ENCODE measurements at places on chromosomes 3 and 15.

- DNase-seq: no peak
Observed at GRCh38 chr15:36403351-36403750, 176.1 kb upstream of the CDIN1 start.

DNA sequence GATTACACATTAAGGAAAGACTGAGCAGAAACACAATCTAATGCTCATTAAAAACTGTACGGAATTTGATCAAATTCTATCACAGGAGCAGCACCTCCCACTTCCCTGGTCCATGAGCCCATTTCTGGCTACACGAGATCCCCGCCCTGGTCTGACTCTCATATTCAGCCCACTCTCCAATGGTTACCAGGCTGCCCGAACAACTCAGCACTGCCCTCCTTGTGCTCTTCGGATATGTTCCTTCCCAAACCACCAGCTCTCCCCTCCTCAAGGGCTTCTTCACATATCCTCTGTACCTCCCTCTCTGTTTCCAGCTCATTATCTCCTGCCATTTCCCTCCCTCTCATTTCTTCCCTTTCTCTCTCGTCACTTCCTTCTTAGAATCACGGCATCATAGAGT lies 180.5 kb downstream of the RSL24D1 start:
- DNase-seq: no peak

- DNase-seq: no peak
Observed at GRCh38 chr3:14624498-14624897, 27.1 kb upstream of the CCDC174 start.

GRCh38 chr3:9809239-9809614 lies 835 bp upstream of the TTLL3 start:
- DNase-seq: no peak

Data from BE2C (cell line).